Brain microvascular endothelial cell (primary cell): ENCODE measurements at places on chromosomes 13 and 19.
A peak's percentile ranks its signal among the peaks of the same experiment; 100 is the strongest.

GRCh38 chr13:104962411-104962810 lies 1573.1 kb downstream of the EFNB2 start:
- no peak for DNase-seq

GRCh38 chr19:16200038-16201010 lies 2.6 kb downstream of the AP1M1 start:
- no peak for DNase-seq

DNA sequence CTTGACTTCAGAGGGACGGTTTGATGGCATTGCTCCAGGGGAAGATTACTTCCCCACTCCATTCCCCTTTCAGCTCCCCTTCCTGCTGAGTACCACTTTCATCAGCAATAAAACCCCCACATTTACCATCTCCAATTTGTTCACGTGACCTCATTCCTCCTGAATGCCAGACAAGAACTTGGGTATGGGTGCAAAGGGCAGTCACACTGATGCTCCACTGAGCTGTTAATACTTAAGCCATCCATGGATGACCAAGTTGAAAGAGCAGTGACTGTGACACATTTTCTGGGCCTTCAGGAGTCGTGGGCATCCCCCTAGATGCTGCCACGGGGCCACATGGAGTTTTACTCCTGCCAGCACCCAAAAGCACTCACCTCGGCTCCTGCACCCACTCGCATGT lies 93.1 kb downstream of the STOML3 start:
- DNase-seq: no peak

DNA sequence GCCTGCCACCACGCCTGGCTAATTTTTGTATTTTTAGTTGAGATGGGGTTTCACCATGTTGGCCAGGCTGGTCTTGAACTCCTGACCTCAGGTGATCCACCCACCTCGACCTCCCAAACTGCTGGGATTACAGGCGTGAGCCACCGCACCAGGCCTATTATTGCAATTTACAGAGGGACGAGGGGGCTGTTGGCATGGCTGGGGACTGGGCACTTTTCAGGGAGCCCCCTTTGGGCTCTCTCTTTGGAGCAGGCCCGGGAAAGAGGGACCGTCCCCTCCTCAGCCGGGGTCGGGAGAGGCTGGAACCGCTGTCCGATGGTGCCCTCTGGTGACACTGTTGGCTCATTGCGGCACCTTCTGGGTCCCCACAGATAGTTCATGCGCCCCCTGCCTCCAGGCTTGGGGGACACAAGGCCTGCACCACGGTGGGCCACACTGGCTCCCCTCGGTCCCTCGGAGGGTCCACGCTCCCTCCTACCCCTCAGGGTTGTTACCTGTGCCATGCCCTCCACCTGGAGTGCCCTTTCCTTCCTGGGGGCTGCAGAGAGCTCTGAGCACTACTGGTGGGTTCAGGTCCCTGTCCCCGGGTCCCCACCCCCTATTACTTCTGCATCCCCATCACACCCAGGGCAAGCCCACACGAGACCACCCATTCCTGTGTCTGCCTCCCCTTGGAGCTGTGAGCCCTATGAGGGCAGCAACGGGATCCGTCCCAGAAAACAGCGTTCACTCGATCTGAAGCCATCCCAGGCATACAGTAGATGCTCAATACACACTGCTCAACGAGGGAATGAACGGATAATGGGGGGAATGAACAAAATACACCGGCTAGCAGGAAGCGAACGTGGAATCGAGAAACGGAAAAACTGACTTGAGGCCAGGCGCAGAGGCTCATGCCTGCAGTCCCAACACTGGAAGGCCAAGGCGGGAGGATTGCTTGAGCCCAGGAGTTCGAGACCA lies 12.5 kb downstream of the FEM1A start:
- peak; percentile 34 for DNase-seq

DNA sequence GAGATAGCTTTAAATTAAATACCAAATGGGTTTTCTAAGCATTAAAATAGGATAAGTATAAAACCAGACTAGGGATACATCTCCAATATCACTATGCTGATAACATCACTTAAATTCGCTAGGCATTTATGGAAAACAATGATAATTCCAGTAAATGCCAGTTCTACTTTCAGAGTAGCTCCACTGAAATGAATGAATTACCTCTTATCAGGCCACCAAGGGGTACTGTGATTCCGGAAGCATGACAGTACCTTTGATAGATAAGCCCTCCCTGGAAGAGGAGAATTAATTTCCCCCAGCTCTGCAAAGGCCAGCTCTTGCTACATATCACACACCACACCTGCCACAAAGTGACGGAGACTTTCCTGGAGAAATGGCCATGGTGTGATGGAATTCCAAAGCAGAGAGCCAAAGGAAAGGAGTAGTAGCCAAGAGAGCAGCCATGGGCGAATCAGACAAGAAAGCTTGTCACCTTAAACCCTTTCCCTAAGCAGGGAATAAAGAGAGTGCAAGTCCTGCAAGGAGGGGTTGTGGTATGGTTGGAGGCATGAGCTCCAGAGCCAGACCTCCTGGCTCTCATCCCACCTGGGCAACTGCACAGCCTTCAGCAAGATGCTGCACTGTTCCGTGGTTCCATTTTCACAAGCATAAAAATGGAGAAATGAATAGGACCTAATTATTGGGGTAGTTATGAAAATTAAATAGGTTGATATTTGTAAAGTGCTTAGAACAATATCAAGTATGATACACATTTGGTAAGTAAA lies 423.1 kb downstream of the FGF14 start:
- DNase-seq: no peak

DNA sequence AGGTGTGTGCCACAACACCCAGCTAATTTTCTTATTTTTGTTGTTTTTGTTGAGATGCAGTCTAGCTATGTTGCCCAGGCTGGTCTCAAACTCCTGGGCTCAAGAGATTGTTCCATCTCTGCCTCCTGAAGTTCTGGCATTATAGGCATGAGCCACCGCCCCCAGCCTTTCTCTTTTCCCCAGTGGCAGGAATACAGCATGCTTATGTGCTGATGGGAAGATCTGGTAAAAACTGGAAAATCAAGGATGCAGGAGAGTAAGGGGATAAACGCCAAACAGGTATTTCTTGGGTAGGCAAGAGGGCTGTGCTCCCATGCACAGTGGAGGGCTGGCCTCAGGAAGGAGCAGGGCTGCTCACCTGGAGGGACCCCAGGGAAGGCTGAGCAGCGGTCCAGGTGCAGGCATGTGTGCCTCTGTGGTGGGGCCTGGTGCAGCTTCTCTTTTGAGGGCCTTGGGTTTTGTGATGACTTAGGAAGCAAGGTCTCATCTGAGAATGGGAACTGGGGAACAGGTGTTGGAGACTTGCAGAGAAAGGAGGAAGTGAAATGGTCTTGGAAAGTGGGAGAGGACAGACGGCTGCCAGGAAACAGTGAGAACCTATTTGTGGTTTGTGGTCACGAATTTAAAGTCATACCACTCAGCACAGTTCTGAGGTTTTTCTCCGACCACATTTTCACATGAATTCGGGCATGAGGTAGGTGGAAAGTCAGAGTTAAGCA lies 106.5 kb downstream of the TEX26 start:
- DNase-seq: peak; percentile 14

DNA sequence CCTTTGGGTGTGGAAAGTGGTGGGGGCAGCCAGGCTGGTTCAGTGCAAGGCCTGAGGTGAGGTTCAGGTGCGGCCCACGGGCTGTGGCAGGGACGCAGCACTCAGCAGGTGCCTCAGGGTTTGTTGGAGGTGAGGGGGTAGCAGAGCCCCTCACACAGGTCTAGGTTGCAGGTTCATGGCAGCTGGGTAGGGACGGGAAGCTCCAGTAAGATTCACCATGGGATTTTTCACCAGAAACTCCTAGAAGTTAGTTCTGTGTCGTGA lies 14.0 kb downstream of the MCF2L start:
- DNase-seq: no peak

DNA sequence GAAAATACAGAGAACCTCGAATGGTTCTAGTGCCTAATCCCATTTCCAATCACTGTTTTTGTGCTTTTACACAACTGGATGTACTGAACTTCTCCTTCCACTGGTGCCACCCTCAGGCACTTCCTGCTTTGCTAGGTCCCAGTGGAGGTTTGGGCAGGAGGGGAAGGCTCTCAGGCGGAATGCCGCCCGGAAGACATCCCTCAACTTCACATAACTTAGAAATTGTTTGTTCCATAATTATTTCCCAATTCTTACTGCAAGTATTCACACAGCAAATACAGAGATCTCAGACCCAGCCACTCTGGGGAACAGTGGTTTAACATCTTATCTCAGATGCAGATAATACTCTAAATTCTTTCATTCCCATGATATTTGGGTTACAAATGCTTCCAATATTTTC lies 195.7 kb upstream of the IPO5 start:
- peak; percentile 53 for DNase-seq
